ENCODE measurements at places on chromosomes 3 and 15. TPM values are rescaled to one million over a fixed set of nuclear protein-coding genes. Genes with fewer than 3 reads are reported as not detected.

- DNase-seq = no peak
Measured at GRCh38 chr3:172939651-172940293, 189.2 kb downstream of the ECT2 start.

DNA sequence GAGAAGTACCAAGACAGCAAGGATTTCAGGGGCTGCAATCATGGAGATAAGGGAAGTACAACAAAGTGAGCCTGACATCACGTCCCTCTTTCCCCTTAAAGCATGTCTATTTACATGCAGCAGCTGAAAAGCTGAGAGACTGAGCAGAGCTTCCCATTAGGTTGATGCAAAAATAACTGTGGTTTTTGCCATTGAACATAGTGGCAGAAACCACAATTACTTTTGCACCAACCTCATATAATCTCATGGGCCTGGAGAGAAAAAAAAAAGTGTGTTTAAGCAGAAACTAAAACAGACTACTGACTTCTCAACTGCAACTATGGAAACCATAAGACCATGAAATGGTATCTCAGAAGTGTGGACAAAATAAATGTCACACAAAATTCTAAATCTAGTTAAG lies 48.3 kb downstream of the CCDC12 start:
- DNase-seq = no peak

The DNASE1L3 gene
- 3.0 TPM for total RNA-seq

GRCh38 chr15:90654233-90655136 lies 62.7 kb upstream of the BLM start:
- no peak for DNase-seq

The FNDC3B gene
- 99.4 TPM for total RNA-seq

Measured in heart left ventricle (tissue), 16 donors.